ENCODE measurements at places on chromosomes 3 and 15.
A peak's percentile ranks its signal among the peaks of the same experiment; 100 is the strongest.

- peaks cover 78% of the 10 kb centered on the region for H3K27me3 ChIP-seq
- DNase-seq = no peak
- no peaks in the 10 kb centered on the region for H3K4me1 ChIP-seq
Observed at GRCh38 chr15:80259942-80260510, 8.0 kb upstream of the CTXND1 start.

- H3K27me3 ChIP-seq = peaks cover 3% of the 10 kb centered on the region
- no peak overlapping the region for H3K4me3 ChIP-seq
- H3K27ac ChIP-seq = no peak overlapping the region
- peaks cover 10% of the 10 kb centered on the region for H3K4me1 ChIP-seq
- H3K36me3 ChIP-seq = no peaks in the 10 kb centered on the region
- DNase-seq = no peak
Observed at GRCh38 chr3:5309171-5309570, 121.7 kb downstream of the EDEM1 start.

DNA sequence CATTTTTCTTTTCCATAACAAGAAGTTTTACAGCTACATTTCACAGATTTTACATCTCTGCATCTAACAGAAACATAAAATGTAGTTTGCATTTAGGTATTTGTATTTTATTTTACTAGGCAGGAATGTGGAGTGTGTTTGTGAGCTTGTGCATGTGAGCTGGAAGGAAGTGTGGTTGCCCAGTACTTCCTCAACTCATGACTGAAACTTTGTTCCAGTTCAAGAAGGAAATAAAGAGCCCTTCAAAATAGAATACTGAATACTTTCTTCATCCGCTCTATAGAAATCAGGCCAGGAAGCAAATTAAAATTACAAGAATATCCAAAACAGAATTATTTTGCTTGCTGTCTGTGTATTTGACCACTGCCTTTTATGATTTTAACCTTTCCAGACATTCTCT is 81.3 kb downstream of the CHL1 start:
- H3K27me3 ChIP-seq = peaks cover 8% of the 10 kb centered on the region
- no peak overlapping the region for H3K27ac ChIP-seq
- no peak for DNase-seq
- H3K4me1 ChIP-seq = no peaks in the 10 kb centered on the region
- no peaks in the 10 kb centered on the region for H3K36me3 ChIP-seq
- H3K4me3 ChIP-seq = no peak overlapping the region

- DNase-seq = peak; percentile 97
- peak overlapping the region; percentile 92 for H3K4me3 ChIP-seq
- H3K27me3 ChIP-seq = peaks cover 8% of the 10 kb centered on the region
- no peak overlapping the region for H3K27ac ChIP-seq
Observed at GRCh38 chr15:63048115-63048775, 5.7 kb downstream of the TPM1 start.

- no peak overlapping the region for H3K4me3 ChIP-seq
- H3K27ac ChIP-seq = no peak overlapping the region
- peak; percentile 0 for DNase-seq
- H3K27me3 ChIP-seq = peaks cover 6% of the 10 kb centered on the region
- H3K4me1 ChIP-seq = peaks cover 36% of the 10 kb centered on the region
Observed at GRCh38 chr3:46675426-46675825, 18.1 kb downstream of the ALS2CL start.

DNA sequence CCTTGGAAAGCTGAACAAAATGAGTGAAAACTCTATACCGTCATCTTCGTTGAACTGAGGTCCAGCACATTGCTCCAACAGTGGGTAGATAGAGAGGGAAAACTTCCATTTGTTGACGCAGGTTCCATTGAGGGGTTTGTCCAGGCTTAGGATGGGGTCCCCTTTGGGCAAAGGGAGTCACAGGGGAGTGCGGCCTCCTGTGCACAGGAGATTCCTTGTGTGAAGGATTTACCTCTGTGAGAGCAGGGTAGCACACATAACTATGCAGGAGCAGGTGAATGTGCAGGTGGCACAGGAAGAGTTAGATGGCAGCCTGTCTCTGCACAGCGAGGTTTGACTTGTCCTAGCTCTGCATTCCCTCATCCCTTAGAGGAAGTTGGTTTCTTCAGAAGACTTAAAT is 139.3 kb downstream of the SNRPN start:
- H3K27ac ChIP-seq = no peak overlapping the region
- H3K36me3 ChIP-seq = peaks cover 76% of the 10 kb centered on the region
- no peak overlapping the region for H3K4me3 ChIP-seq
- peaks cover 3% of the 10 kb centered on the region for H3K27me3 ChIP-seq

GRCh38 chr3:185210621-185211142 is 43.2 kb downstream of the EHHADH start:
- no peaks in the 10 kb centered on the region for H3K36me3 ChIP-seq
- H3K27ac ChIP-seq = no peak overlapping the region
- H3K4me1 ChIP-seq = peaks cover 51% of the 10 kb centered on the region
- DNase-seq = no peak
- no peak overlapping the region for H3K4me3 ChIP-seq

DNA sequence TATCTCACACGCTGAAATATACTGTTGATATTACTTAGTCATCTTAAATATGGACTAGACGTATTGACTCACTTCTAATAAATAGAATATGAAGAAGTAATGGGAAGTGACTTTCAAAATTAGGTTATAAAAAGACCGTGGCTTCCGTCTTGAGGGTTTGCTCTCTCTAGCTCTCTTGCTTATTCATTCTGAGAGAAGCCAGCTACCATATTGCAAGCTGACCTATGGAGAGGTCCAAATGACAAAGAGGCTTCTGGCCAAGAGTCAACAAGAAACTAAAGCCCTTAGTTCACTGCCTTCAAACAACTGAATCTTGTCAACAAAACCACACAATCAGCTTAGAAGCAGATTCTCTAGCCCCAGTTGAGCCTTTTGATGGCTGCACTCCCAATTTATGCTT is 46.1 kb downstream of the SLC9C1 start:
- H3K27me3 ChIP-seq = no peaks in the 10 kb centered on the region
- no peak overlapping the region for H3K4me3 ChIP-seq
- DNase-seq = no peak
- H3K27ac ChIP-seq = no peak overlapping the region
- no peaks in the 10 kb centered on the region for H3K4me1 ChIP-seq

- peaks cover 5% of the 10 kb centered on the region for H3K4me1 ChIP-seq
- no peak for DNase-seq
- no peak overlapping the region for H3K4me3 ChIP-seq
- H3K27ac ChIP-seq = no peak overlapping the region
- H3K36me3 ChIP-seq = peaks cover 9% of the 10 kb centered on the region
Observed at GRCh38 chr3:94024385-94024784, 4.0 kb downstream of the STX19 start.

- H3K27me3 ChIP-seq = peaks cover 48% of the 10 kb centered on the region
- H3K4me3 ChIP-seq = no peak overlapping the region
Observed at GRCh38 chr3:126983276-126983652, 349 bp downstream of the PLXNA1 start.

GRCh38 chr3:115099134-115099985 is 47.7 kb downstream of the ZBTB20 start:
- H3K36me3 ChIP-seq = peaks cover 13% of the 10 kb centered on the region
- no peaks in the 10 kb centered on the region for H3K27me3 ChIP-seq
- H3K4me3 ChIP-seq = peak overlapping the region; percentile 79
- no peak for DNase-seq
- peak overlapping the region; percentile 0 for H3K27ac ChIP-seq

- H3K27ac ChIP-seq = no peak overlapping the region
- DNase-seq = no peak
Observed at GRCh38 chr15:29589416-29589815, 232.9 kb downstream of the TJP1 start.

DNA sequence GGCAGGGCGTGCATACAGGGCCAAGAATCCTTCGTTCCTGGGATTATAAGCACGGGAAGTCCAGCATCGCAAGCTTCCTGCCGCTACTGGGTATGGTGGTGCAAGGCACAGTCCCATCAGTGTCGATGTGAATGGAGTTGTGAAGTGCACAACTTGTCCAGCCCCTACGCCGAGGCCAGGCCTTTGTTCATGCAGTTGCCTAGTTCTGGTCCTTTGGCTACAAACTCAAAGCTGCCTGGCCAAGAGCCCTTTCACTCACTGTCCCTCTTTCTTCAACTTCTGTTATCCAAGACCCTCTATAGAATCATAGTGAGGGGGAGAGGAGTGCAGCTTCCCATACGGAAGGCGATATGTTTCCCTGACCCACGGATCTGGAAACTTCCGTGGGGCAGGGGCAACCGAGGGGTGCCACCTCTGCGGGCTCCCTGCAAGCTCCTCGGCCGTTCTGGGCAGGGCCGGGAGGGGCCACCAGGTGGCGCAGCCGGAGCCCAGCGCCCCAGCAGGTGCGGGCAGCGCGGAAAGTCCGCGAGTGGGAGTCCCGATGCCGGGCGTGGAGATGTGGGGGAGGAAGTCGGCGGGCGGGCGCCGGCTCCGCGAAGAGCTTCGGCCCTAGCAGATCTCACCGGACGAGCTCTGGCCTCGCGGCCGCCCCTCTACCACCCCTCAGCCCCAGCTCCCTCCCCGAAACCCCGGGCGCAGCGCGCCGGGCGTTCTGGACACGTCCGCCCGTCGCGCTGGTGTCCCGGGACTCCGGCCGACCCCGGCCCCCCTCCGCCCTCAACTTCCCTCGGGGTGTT is 693 bp downstream of the RASGRP1 start:
- H3K27ac ChIP-seq = peak overlapping the region; percentile 64
- H3K36me3 ChIP-seq = no peaks in the 10 kb centered on the region
- DNase-seq = peak; percentile 84
- peaks cover 69% of the 10 kb centered on the region for H3K27me3 ChIP-seq

GRCh38 chr3:22007368-22007767 is 256.4 kb upstream of the ZNF385D start:
- H3K4me1 ChIP-seq = no peaks in the 10 kb centered on the region
- H3K27ac ChIP-seq = no peak overlapping the region
- H3K27me3 ChIP-seq = no peaks in the 10 kb centered on the region
- DNase-seq = no peak
- no peak overlapping the region for H3K4me3 ChIP-seq

- no peak for DNase-seq
- H3K27ac ChIP-seq = no peak overlapping the region
- no peak overlapping the region for H3K4me3 ChIP-seq
- peaks cover 12% of the 10 kb centered on the region for H3K27me3 ChIP-seq
- H3K36me3 ChIP-seq = peaks cover 7% of the 10 kb centered on the region
Observed at GRCh38 chr15:70147778-70148177, 50.1 kb upstream of the TLE3 start.

DNA sequence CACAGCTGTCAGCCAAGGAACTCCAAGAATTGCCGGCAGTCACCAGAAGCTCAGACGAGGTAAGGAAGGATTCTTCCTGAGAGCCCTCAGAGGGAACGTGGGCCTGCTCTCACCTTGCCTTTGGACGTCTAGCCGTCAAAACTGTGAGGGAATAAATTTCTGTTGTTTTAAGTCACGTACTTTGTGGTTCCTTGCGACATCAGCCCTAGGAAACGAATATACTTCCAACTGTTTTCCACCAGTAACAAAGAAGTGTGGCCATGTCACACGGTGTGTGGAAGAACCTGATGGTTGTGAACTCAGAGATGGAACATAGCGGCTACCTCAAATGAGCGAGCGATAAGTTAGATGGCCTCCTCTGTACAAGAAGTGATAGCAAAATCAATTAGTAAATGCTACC is 41.0 kb upstream of the B3GNT5 start:
- peaks cover 8% of the 10 kb centered on the region for H3K27me3 ChIP-seq
- H3K4me3 ChIP-seq = no peak overlapping the region
- H3K27ac ChIP-seq = no peak overlapping the region
- no peak for DNase-seq
- peaks cover 23% of the 10 kb centered on the region for H3K4me1 ChIP-seq

DNA sequence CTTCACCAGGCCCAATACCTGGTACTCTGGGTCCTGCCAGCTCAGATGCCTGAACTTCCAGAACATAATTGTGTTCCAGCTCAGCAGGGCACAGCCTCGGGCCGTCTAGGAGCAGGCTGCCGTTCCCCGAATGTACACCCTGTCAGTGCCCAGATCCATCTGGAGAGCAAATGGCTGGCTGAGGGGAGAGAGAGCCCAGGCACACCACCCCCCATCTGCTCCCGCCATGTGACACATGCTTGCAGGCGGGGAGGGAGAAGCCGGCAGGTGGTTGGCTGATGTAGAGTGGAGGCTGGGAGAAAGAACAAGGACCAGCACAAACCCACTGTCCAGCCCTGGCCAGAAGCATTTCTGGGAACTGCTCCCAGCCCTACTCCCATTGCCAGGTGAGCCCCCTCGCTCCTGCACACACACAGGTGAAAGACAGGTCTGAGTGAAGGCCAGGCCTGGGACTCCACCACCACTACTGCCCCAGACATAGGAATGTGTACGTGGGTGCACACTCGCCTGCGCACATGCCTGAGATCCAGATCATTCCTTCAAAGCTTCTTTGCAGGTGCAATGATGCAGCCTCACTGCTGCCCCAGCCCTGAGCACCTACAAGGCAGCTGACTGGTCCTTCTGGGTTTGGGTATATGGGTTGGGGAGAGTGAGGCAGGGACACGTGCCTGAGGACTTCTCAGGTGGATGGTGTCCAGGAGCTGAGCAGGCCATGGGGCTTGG is 53.5 kb downstream of the SEMA5B start:
- no peaks in the 10 kb centered on the region for H3K36me3 ChIP-seq
- H3K4me3 ChIP-seq = no peak overlapping the region
- H3K27me3 ChIP-seq = peaks cover 19% of the 10 kb centered on the region
- peaks cover 42% of the 10 kb centered on the region for H3K4me1 ChIP-seq

DNA sequence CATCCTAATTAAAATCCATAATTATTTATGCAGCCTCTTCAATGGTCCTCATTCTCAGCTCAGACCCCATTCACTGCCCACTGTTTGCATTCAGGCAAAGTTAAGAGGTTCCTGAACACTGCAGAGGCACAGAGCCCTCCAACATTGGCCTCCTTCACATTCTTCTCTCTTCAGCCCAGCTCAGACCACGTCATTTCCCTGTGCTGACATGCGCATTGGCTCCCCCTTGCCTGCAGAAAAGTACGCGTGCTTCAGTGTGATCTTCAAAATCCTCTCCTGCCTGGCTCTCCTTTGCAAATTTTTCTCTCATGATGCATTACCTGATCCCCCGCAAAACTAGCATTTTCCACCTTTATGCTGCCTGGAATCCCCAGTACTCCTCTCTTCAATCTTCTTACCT is 552.3 kb downstream of the NTRK3 start:
- peaks cover 16% of the 10 kb centered on the region for H3K27me3 ChIP-seq
- H3K27ac ChIP-seq = no peak overlapping the region
- DNase-seq = no peak
- H3K4me1 ChIP-seq = peaks cover 19% of the 10 kb centered on the region
- H3K4me3 ChIP-seq = no peak overlapping the region
- no peaks in the 10 kb centered on the region for H3K36me3 ChIP-seq

GRCh38 chr3:102037209-102037608 is 187.9 kb downstream of the NFKBIZ start:
- no peaks in the 10 kb centered on the region for H3K36me3 ChIP-seq
- no peaks in the 10 kb centered on the region for H3K4me1 ChIP-seq
- no peak overlapping the region for H3K27ac ChIP-seq
- H3K27me3 ChIP-seq = peaks cover 4% of the 10 kb centered on the region
- H3K4me3 ChIP-seq = no peak overlapping the region
- DNase-seq = no peak

GRCh38 chr3:127403795-127404194 is 115.9 kb upstream of the PRR20G start:
- H3K4me3 ChIP-seq = no peak overlapping the region
- no peak for DNase-seq
- no peak overlapping the region for H3K27ac ChIP-seq
- H3K36me3 ChIP-seq = no peaks in the 10 kb centered on the region
- peaks cover 20% of the 10 kb centered on the region for H3K4me1 ChIP-seq

All from nephron progenitor cell (in vitro differentiated cells).